ENCODE measurements at places on chromosomes 2 and 18.

- no peak for DNase-seq
Measured at GRCh38 chr2:35293261-35293660, 1062.3 kb upstream of the CRIM1 start.

- peak; percentile 18 for DNase-seq
Measured at GRCh38 chr2:184596819-184597411, 1.4 kb upstream of the ZNF804A start.

GRCh38 chr2:143217512-143218115, 88.4 kb downstream of the ARHGAP15 start:
- DNase-seq = no peak

DNA sequence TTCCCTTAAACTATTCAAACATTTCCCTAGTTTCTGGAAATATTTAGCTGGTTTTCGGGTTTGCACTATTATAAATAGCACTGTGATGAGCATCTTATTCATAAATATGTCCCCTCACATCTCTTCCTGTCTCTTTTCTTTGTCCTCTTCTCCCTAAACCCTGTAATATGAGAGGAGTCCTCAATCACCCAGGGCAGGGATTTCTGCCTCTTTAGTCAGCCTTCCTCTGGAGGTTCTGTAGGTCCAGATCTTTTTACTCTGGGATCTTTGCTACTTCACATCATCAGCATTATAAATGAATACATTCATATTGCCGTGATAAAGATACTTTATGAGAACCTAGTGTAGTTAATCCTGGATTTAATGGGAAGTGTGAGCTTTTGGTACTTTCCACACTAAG, 87.9 kb upstream of the TTN start:
- DNase-seq = no peak

DNA sequence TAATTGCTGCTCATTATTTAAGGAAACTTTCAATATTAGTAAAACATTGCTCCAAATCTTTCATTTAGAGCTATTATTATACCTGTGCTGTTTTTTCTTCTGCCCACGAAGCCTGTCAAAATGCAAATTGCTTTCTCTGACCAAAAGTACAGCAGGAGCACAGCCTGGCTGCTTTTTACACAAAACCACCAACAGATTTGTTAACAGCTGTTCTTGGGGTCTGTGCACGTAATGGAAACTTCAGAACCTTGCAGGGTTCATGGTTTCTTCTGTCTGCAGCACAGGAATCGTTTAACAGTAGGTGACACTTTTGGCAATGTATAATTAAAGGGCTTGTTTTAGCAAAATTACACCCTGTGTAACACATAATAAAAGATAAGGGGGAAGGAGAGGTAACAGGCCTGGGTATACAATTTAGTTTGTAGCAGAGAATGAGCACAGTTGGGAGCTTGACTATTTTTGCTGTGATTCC, 447.3 kb downstream of the KCNJ3 start:
- no peak for DNase-seq

GRCh38 chr2:10202131-10202665, 79.7 kb downstream of the RRM2 start:
- no peak for DNase-seq

DNA sequence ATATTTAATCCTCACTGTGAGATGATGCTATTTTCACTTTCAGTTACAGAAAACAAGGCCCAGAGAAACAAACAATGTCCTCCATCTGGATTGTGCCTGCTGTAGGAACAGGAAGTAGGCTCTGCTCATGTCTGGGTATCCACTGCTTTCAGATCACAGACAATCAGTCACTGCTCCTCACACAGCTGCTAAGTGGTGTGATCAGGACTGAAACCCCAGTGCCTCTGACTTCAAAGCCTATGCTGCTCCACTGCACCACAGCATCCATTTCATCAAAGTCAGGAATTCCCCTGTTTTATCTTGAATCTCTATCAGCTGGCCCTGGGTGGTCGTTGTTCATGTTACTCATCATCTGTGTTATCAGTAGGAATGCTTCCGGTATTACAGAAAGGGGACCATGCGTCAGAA, 303.8 kb upstream of the TRIB2 start:
- peak; percentile 85 for DNase-seq

- no peak for DNase-seq
Measured at GRCh38 chr2:215262741-215263362, 49.0 kb upstream of the ATIC start.

- no peak for DNase-seq
Measured at GRCh38 chr18:2139691-2140090, 431.6 kb downstream of the METTL4 start.

DNA sequence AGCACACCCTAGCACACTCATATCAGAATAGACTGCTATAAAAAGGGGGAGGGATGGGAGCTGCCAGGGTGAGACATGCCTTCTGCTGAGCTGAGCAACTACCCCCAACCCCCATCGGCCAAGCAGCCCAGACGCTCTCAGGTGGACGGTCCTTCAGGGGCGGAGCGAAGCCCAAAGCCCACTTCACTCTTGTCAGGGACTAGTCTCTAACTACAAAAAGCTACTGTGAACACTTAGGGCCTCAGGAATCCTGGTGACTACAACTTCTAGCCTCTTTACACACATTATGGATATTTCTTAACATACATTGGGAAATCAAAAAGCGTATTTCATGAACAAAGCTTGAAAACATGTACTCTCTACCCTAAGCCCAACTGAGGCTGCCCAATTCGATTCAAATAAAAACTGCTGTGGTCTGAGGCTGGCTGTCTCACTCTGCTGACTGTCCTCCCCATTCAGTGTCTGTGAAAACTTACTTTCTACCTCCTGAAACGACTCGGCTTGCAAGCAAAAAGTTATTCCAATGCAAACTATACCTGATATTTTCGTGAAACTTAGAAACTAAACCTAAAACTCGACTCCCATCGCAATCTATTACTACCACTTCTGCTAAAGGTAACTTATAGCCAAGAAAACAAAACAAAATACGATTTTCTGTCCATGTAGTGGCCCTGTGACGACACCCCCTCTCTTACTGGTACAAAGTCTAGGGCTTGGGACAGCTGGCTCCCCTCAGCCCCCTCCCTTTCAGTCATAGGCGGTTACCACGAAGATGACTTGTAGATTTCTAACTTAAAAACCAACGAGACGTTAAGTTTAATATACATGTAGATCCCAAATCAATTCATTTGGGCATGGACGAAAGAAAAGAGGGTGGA, 1.2 kb downstream of the SERTAD2 start:
- DNase-seq = no peak

DNA sequence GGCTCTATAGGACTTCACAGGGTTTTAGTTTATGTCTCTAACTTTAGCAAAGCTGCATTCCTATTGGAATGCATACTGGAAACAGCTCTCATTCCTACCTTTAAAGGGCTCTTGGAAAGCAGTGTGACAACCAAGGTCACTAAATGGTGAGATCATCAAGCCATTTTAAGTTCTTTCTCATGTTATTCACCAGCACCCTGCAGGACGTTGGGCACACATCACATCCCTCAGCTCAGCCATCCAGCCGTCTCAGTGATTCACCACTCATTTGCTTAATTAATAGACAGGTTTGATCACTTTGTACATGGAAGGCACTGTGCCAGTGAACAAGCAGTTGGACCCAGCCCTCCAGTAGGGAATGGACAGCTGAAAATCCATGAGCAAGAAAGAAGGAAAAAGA, 32.2 kb upstream of the RBM44 start:
- no peak for DNase-seq

- no peak for DNase-seq
Measured at GRCh38 chr2:198417836-198418235, 613.4 kb downstream of the PLCL1 start.

DNA sequence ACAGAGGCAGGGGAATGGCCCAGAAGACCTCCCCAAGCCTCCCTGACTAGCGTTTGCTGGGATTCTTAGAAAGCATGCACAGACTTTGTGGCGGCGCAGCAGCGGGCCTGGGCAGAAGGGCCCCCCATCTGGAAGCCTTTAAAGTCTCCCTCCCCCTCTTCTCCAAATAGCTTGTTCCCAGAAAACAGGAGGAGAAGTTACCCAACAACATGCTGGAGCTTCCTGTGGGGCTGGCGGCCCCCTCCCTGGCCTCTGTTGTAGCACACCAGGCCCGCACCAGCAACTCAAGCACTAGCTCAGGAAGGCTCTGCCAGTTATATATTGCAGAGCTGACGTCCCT, 334.8 kb downstream of the DYSF start:
- no peak for DNase-seq

DNA sequence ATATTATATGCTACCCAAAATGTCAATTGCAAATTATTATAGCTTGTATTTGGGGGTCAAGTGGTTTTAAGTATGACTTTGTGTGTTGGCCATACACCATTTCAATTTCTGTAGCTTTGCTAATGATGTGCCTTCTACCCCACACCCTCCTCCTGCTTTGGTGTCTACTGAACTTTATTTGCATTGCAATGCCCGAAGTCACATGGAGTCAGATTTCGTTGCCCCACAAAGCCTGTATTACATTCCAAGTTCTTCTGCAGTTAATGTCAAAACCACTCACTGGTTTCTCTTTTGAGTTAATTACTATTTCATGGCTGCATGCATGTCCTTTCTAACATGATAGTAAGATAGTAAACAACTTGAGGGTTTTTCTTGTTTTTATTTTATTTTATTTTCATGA, 528.9 kb downstream of the RIT2 start:
- DNase-seq = no peak

DNA sequence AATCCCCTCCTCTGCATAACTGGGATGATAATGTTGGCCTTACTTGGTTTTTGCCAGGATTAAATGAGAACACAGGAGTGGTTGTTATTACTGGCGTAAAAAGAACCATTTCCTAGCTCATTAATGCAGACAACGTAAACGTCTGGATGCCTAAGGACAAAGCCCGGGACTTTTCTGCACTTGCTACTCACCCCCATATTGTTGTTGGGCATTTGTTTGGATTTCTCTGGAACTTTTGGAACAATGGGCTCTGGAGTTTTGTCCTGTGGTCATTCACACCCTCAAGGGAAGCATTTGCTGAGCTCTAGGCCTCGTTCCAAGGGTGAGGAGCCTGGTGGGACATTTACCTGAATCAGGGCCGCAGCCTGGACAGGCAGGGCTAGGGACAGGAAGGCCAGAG, 76.0 kb downstream of the HS1BP3 start:
- DNase-seq = no peak

- DNase-seq = no peak
Measured at GRCh38 chr2:162795312-162795711, 43.3 kb downstream of the KCNH7 start.

DNA sequence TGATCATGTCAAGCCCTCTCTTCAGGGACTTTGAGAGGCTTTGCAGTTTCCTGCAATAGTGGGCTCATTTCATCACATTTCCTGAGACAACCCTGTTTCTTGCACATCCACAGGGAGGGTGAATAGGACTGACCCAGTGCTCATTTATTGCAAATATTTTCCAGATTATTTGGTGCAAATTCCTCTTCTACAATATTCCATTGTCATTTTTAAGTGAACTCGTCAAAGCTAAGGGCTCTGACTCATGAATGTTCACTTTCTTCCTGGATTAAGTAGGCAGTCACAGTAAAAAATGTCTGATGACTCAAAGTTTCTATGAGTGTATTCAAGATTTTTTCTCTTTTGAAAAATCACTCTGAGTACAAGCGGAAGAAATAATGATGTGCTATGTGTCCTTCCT, 225.5 kb upstream of the GALNT5 start:
- no peak for DNase-seq

DNA sequence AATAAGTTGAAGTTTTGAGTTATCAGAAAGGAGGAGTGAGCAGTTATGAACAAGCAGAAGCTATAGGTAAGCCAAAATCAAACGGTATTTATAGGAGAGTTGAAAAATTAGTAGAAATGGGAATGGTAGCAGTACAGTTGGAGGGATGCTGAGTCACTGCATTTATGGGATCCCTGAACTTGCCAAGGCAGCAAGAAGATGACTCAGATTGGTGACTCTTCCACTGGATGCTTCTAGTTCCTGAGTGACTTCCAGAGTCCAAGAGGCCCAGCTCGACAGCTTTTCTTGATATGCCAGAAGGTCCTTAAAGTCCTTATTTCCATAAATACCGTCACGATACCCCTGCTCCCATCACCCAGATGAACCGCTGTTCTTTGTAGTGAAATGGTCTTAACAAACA, 31.1 kb upstream of the ACTR3 start:
- no peak for DNase-seq

DNA sequence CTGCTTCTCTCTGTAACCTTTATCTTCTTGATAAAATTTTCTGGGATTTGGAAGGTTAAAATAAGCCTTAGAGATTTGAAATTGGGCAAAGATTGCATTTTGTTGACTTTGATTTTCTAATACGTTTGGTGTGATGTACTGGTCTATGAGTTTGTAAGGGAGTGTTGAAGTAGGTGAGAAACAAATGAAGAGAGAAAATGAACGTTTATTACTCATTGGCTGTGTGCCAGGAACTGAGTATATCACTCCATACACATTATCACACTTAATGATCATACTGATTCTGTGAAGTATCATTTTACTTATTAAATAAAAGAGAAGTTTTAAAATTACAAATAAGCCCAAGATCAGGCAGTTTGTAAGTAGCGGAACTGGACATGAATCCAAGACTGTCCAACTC, 795.1 kb upstream of the ZEB2 start:
- DNase-seq = no peak

DNA sequence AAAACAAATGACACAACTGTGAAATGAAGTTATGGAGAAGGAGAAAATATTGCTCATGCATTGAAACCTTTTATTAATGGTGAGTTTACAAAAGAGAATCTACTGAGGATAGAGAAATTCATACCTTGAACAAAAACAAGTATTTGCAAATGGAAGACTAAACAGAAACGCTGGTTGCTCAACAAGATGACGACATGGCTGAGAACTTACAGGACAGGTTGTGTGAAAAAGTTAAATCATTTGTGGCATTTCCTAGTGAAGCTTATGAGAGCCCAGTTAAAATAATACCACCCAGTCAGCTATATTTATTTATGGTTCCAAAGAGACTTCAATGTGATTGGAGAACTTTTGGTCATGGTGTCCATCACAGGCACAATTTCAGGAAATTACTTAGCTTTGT, 148.6 kb upstream of the PKDCC start:
- DNase-seq = no peak

DNA sequence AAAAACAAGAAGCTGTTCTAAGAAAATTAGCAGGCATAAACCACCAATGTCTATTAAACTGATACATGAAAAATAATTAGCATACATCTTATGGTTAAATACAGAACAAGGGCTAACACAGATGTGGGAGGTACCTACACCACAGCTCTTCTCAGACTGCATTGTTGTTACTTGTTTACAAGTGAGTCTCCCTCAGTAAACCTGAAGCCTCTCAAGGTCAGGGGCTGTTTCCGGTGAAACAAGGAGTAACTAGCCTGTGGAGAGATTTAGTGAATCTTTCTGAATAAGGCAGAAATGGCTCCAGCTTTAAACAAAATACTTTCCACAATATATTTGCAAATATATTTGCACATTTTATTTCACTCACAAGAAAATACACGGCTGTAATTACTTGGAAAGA, 244.0 kb downstream of the FIGN start:
- DNase-seq = no peak

- DNase-seq = no peak
Measured at GRCh38 chr2:107777974-107778373, 48.7 kb upstream of the RGPD4 start.

DNA sequence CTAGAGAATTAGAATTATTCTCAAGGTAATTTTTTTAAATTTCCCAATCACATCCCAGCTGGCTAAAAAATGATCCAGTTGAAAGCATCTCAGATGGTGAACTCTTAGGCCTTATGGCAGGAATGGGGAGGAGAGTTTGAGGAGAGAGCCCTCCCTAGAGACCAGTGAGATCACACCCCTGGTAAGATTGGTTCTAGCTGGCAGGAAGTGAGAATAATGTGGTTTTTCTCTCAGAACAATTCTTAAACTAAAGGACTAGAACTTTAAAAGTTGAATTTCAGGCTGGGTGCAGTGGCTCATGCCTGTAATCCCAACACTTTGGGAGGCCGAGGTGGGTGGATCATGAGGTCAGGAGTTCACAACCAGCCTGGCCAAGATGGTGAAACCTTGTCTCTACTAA, 120.2 kb downstream of the MYO3B start:
- DNase-seq = no peak

Measured in SK-N-DZ (cell line).